NCI-H82 (cell line): ENCODE measurements at places on chromosomes 6 and 20.
A peak's percentile ranks its signal among the peaks of the same experiment; 100 is the strongest.

- DNase-seq = peak; percentile 1
Observed at GRCh38 chr6:71444222-71444621, 155.6 kb downstream of the OGFRL1 start.

GRCh38 chr20:63354636-63355350, 6.4 kb downstream of the CHRNA4 start:
- no peak for DNase-seq

DNA sequence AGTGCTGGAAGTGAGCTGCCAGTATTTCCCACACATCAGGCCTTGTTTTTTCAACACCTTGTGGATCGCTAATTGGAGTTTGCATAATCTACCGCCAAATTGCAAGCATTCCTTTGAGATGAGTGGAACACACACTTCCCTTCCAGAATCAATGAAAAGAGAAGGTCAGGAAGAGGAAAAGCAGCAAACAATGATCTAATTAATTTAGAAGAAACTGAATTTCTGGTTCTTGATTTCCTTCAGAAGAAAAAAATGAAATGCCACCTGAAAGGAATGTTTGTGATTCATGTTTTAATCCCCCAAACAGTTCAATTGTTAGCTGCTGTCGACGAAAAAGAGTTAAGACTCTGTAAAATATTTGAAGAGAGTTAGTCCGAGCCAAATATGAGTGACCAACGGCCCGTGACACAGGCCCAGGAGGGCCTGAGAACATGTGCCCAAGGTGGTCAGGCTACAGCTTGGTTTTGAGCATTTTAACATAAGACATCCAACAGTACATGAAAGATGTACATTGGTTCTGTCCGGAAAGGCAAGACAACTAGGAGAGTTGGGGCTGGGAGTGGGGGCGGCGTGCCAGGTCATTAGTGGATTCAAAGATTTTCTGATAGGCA, 182.3 kb downstream of the MTFR2 start:
- no peak for DNase-seq

GRCh38 chr6:127118298-127119101, at the start of gene RSPO3:
Gene RSPO3, plus strand, starts transcription at chr6:127118671. Its CDS starts 522 bp downstream, at chr6:127119193.
- DNase-seq = peak; percentile 33

DNA sequence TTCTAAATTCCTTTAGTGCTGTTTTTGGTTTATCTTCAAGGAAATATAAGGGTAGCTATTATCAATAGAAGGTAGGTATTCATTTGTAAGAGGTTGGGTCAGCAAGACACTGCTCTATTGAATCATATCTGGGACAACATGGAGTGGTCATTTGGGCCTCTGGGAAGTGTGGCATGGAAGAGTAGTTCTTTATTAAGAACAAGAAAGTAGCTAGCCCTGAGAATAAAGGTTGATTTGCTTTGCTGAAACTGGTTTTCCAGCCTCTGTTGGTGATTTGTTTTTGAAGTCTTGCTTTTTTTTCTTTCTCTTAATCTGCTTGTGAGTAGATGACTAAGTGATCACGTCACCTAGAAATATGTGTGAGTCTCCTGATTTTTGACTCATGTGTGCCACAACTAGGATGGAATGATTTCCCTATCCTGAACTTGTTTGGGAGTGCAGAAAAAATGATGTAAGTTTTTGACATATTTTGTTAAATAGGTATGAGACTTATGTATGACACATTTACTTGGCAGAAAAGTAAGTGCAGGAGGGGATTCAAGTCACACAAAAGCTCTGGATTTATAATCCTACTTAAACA, 381.8 kb downstream of the CENPW start:
- no peak for DNase-seq

- DNase-seq = no peak
Observed at GRCh38 chr6:13463941-13464340, 23.5 kb downstream of the GFOD1 start.

GRCh38 chr6:129643968-129644367, 66.0 kb downstream of the ARHGAP18 start:
- DNase-seq = no peak

DNA sequence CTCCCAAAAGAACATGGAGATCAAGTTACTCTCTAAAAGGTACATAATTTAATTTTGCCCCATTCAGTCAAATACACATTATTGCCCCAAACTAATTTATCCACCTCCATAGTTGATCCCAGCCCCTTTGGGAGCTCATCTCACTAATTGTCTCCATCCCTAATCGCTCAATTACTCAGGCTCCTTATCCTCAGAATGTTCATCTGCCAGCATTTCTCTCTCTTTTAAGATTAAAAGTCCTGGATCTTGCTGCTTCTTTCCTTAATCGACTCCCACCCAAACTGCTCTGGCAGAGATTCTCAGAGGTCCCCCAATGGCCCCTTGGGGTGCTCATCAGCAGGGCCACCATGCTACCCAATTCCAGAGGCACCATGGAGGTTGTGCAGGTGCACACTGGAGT, 18.4 kb upstream of the NNAT start:
- peak; percentile 85 for DNase-seq

GRCh38 chr6:163170294-163170883, 244.1 kb upstream of the QKI start:
- DNase-seq = peak; percentile 55

DNA sequence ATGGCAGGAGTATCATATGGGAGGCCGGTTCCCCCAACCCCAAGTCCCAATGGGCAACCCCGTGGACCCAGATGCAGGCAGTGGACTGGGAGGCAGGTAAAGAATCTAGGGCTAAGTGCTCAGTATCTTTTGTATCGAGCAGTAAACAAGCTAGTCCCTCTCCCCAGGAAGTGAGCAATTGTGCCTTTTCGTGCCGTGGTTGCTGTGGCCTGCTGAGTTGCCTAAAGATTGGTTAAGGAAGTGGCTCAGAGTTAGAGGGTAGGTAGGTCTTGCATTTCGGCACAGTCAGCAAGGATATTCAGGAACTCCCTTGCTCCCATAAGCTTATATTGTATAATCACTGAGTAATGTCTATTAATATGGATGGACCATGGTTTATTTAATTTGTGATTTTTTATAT, 1.3 kb upstream of the DNAH8 start:
- DNase-seq = no peak

- no peak for DNase-seq
Observed at GRCh38 chr6:154414021-154414813, 57.6 kb upstream of the IPCEF1 start.

DNA sequence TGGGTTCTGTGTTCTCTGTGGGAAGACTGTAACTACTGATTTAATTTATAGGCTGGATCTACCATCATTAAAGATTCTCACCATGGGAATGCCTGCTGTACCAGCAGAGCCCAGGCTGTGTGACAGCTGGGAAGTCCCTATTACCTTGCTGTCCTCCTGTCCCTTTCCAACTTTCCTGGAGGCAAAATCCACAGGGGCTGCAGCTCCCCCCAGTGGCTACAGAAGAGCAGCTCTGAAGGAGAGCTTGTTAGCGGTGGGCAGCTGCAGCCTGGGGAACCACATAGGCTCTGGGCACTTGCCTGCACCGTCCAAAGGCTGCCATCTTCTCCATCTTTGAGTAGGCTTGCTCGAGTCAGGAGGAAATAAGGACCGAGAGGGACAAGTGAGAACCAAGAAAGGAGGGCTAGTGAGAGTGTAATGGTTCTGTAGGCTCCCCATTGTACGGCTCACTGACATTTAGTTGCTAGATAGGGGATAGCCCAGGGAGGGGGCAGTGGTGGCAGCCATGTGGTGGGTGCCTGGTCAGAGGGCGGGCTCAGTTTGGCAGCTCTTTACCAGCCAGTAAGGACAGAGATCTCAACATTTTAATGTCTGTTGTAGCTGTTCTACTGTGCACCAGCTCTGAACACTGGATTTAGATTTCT, 155.1 kb upstream of the MLIP start:
- peak; percentile 97 for DNase-seq

DNA sequence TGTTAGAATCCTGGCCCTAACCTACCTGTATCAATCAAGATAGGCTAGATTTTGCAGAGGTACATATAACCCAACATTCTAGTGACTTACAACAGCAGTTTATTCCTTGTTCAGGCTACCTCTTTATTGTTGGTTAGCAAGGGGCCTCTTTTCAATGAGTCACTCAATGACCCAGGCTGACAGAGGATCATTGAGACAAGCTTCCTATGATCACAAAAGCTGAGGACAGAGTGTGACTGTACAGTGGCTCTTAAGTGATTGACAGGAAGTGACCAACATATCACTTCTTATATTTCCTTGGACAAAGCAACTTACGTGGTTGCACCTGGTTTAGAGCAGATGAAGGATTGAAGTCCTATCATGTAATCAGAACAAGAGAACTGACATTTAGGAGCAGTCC, 740.9 kb downstream of the FRK start:
- DNase-seq = no peak

GRCh38 chr6:127247114-127248096, 19.3 kb upstream of the RNF146 start:
- no peak for DNase-seq

DNA sequence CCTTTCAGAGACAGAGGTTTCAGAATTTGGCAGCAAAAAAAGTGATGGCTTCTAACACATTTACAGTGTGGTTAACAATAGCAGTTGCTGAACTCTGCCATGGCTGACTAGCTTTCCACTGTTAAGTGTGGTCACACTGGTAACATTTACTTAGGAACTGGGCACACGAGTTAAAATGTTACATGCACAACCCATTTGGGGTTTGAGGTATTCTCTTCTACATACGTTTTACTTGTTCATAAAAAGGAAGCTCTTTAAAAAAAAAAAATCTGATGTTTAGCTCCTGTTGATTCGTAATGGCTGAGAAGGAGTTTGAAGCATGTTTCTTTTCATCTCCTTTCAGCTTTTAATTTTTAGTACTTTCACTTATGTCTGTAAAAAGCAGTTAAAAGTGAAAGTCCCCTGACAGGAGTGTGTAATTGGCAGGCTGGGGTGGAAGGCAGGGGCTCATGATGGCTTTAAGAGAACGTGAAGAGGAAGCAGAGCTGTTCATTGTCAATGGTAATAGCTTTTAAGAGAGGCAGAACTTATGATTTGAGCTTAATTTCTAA, 245.9 kb downstream of the FARS2 start:
- no peak for DNase-seq

DNA sequence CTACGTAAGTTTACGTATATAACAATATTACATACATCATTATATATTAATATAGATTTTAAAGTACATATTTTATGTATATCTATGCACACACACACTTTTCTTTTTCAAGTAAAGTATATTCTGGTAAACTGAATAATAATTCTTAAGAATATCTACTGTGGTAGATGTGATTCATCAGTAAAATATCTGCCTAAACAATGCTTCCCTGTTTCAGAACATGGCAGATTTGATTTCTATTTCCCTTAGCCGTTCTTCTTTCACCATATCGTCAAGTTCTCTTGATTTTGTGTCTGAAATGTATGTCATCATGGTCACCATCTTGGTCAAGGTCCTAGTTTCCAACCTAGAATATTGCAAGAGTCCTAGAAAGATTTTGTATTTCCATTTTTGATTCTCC, 195.6 kb downstream of the HDGFL1 start:
- no peak for DNase-seq

DNA sequence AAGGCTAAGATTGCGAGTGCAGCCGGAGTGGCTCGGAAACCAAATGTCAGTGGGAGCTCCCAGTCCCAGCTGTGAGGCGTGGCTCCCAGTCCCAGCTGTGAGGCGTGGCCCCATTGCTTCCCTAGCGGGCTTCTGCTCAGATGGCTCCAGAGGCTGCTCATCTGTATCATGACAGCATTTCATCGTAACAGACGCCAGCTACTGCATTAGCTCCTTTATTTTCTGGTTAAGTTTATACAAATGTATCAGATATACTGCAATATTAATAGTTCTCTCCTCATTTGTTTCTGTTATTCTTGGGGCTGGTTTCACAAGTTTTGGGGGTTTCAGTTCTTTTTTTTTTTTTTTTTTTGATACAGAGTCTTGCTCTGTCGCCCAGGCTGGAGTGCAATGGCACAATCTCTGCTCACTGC, 34.7 kb upstream of the TBXT start:
- no peak for DNase-seq

DNA sequence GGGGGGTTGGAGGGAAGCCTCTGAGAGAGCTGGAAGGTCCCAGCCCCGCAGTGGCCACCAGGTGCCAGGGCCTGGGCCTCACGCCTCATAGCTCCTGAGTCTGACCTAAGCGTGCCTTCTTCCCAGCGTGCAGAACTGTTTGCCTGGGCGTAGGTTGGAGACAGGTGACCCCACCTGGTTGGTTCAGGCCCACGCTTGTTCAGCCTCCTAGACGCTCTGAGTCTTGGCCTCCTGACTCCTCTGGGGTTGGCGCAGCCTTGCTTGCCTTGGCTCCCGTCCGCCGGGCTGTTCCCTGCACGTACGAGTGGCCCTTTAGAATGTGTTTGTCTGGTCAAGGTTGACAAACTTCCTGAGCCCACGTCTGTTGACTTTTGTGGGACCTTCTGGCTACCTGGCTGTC, 70.8 kb downstream of the EYA2 start:
- DNase-seq = no peak

- DNase-seq = no peak
Observed at GRCh38 chr6:30463242-30463641, 26.1 kb upstream of the HLA-E start.

DNA sequence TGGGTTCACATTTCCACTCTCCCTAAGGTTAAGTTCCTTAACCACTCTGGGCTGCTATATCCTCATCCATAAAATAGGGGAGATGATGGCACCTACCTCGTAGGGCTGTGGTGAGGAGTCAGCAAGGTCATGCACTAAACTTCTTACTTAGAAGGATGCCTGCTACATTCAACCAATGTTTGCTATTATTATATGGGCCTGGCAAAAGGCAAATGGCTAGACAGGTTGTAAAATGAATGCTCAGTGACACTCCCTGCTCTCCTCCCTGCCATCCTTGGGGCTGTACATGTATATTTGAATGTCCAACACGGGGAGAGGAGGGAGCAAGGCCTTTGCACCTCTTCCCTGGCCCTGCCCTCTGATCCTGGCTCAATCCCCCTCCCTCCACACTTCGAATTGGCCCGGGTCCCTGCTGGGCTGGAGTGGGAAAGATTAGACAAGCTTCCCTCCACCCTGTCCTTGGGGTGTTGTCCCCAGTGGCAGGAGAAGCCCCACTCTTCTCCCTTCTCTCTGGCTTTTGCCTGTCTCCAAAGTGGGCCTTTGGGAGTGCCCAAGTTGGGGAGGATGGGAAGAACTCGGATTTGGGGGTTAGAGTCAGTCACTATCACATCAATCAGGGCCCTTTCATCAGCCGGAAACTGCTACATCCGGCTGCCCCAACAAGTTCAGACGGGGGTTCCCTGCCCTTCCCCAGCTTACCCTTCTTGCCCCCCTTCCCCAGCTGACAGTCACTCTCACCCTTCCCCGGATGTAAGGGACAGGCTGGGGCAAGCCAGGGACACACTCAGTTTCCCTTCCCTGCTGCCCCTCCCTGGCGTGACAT, 36.3 kb upstream of the VEGFA start:
- no peak for DNase-seq

GRCh38 chr6:159099961-159100360, 55.2 kb upstream of the TAGAP start:
- DNase-seq = no peak

- DNase-seq = no peak
Observed at GRCh38 chr6:156587071-156587470, 190.1 kb upstream of the ARID1B start.
